Upper lobe of right lung (tissue), 1 donor: ENCODE measurements at places on chromosomes 11 and 22. TPM values are rescaled to one million over a fixed set of nuclear protein-coding genes. Genes with fewer than 3 reads are reported as not detected.

DNA sequence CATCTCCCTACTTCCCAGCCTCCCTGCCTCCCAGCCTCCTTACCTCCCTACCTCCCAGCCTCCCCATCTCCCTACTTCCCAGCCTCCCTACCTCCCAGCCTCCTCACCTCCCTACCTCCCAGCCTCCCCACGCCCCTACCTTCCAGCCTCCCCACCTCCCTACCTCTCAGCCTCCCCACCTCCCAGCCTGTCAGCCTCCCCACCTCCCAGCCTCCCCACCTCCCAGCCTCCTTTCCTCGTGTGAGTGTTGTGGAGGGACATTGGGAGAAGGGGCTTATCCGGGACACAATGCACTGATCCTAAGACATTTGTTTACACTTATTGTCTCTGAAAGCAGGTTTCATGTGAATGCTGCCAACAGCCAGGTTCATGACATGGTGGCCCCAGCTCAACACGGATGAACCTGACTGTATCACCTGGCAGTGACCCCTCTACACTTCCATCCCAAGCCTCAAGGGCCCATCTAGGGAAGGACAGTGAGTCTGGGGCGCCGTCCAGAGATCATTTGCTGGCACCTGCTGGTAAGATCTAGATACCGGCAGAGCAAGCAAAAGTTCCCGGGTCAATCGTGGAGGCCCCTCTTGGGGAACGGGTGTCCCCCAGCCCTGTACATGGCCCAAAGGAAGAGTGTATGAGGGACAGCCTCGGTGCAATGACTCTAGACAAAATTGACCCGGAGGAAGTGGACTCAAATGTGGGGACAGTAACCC, 34.5 kb upstream of the TH start:
- no peak for DNase-seq

- DNase-seq: no peak
Measured at GRCh38 chr22:27795696-27796517, 5.6 kb downstream of the MN1 start.

Gene TEAD1
- total RNA-seq: 72.3 TPM

Gene ELF5
- 10.7 TPM for total RNA-seq
